T follicular helper cell (primary cell): ENCODE measurements at places on chromosomes 2 and 18.

- no peak for DNase-seq
These were observed 212.9 kb upstream of the APCDD1 start for GRCh38 chr18:10241579-10241978.

GRCh38 chr2:222797871-222798270, 63.0 kb upstream of the ACSL3 start:
- no peak for DNase-seq

GRCh38 chr2:233999182-233999581, 51.3 kb upstream of the SPP2 start:
- DNase-seq: no peak

DNA sequence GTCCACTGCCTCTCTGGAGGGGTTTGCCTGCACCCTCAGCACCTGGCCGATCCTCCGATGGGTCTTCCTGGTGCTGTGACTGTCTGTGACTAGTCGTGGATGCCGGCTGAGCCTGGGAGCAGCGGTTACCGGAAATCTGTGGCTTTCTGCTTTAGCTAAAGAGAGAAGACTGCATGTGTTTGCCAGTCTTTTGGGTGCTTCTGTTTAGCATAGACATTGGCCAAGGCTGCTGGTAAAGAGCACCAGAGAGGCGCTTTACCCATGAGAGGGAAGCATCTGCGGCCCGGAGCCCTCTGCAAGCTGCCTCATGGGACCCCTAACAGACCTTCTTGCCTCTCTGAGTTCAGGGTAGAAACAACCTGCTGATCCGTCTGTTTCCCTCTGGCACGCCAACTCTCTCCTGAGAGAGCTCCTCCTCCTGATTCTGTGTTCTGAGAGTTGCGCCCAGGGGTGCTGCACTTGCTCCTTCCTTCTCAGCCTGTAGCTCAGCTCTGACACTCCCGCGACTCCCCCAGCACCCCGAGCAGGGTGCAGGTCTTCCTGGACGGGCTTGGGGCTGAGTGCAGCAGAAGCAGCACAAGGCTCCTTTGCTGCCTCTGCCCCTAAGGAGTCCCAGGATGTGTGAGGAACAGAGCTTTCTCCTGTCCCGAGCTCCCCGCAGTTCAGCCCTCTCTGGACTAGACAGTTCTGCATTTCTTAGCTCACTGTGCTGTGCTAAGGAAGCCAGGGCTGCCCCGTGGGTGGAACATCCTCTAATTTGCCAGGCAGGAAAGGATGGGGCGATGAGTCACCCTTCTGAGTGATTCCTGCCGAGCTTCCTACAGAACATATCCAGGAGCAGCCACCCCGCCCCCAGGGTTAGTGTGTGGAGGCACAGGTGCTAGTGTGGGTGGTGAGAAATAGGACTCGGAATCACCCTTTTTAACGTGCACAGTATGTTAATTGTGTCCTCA, 203.2 kb downstream of the SH3RF3 start:
- no peak for DNase-seq

- DNase-seq: no peak
These were observed 17.8 kb upstream of the SCLY start for GRCh38 chr2:238042849-238043584.
